ENCODE measurements at places on chromosomes 6 and 20.
A peak's percentile ranks its signal among the peaks of the same experiment; 100 is the strongest.

- DNase-seq: no peak
These were observed 148.1 kb upstream of the TENT5A start for GRCh38 chr6:81900616-81901015.

DNA sequence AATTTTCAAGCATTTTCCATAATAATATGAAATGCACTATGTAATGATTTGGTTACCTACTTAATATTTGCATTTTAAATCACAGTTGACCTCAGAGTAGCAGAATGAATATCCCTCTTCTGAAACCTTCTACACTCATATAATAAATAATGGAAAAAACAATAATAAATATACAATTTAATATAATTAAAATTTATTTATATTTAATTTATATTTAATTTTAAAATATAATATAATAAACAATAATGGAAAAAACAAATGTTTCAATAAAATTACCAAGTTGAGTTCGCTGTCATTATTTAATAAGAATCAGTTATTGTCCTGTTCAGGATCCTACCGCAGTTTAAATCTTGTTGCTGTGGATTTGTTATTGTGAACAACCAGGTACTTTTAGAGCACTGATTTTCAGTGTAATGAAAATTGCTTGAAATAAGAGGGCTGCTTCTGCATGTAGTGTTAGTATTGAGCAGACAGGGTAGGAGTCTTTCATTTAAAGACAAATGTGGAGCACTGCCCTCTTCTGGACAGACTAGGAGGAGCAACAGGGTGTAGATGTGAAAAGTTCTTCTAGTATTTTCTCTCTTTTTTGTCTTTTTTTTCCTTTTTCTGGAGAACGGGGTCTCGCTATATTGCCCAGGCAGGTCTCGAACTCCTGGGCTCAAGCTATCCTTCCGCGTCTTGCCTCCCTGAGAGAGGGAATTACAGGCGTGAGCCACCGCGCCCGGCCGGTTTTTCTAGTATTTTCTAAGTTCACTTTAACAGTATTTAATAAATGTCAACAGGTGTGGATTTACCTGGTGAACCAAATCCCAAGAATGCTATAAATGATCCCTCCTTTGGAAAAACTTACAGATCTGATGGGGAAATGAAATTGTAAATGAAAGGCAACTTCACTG is 13.6 kb downstream of the TRAPPC3L start:
- peak; percentile 30 for DNase-seq

DNA sequence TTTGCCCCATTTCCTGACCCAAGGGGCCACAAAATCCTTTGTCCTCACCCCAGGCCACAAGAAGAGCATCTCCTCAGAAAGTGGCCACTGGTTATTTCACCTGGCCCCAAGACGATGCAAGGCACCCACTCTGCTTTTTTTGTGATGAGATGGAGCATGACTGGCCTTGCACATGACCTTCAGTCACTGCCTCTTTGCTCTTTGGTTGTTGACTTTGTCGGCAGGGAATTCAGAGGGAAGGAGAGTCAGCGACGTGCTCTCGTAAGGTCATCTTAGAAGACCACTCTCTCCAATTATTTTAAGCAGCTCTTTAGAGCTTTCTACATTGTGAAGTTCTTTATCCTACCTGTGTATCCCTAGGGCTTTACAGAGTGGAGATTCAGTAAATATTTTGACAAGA is 306.7 kb downstream of the PLCB1 start:
- DNase-seq: no peak

GRCh38 chr6:78835817-78836216 is 31.5 kb upstream of the IRAK1BP1 start:
- DNase-seq: no peak

GRCh38 chr6:160128125-160128683 is 6.6 kb downstream of the SLC22A1 start:
- DNase-seq: no peak

GRCh38 chr20:34363465-34364222 is 571 bp downstream of the ITCH start:
- DNase-seq: no peak

- no peak for DNase-seq
These were observed 23.8 kb downstream of the PHACTR3 start for GRCh38 chr20:59628171-59628570.
